CD4-positive, alpha-beta T cell (primary cell): ENCODE measurements at places on chromosomes 1 and 21.

GRCh38 chr1:213110349-213111300 is 59.6 kb downstream of the RPS6KC1 start:
- no peak for DNase-seq

GRCh38 chr21:21039624-21040170 is 41.5 kb downstream of the NCAM2 start:
- DNase-seq = no peak

- DNase-seq = no peak
Observed at GRCh38 chr1:245448975-245449431, 294.2 kb downstream of the KIF26B start.

DNA sequence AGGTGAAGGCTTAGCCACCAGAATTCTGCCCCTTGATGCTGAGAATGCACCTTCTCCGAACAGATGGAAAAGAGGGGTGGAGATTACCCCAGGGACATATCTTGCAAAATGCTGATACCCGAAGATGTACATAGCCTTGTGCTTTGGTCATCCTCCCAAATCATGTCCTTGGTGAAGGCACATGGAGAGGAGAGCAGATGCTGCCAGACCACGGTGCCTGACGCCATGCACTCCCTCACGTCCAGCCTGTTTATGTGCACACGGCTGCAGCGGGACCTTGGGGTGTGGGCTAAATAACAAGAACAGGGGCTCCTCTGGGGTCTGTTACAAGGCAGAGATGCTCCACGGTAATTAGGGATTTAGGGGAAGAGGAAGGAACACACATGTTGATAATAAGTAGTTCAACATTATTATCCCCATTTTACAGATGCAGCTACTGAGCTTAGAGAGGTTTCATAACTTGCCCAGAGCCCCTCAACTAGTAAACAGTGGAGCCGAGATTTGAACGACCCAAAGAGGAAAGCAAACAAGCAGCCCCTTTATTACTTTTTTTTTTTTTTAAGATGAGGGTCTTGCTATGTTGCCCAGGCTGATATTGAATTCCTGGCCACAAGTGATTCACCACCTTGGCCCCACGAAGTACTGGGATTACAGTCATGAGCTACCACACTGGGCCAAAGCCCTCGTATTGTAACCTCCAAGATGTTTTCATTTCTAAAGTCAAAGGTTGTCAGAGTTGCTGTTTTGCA is 12.9 kb downstream of the EPHX1 start:
- DNase-seq = no peak
